ENCODE measurements at places on chromosomes 6 and 20. TPM values are rescaled to one million over a fixed set of nuclear protein-coding genes. Genes with fewer than 3 reads are reported as not detected.

Gene GGTLC1
- total RNA-seq = not detected

Gene ZNF391
- total RNA-seq = 6.6 TPM

Gene C20orf202
- total RNA-seq = not detected

Gene OR2J3
- total RNA-seq = not detected

Gene DSTN
- total RNA-seq = 297 TPM

Gene TCP11
- 0.60 TPM for total RNA-seq

Gene FUCA2
- 38.7 TPM for total RNA-seq

Gene HSPA1L
- total RNA-seq = 0.87 TPM

Gene HSF2
- total RNA-seq = 18.8 TPM

Gene CFAP61
- total RNA-seq = not detected

Gene ZNF334
- 1.7 TPM for total RNA-seq

Gene SLC39A7
- 108 TPM for total RNA-seq

Gene ZNF76
- total RNA-seq = 23.0 TPM

Gene EYS
- total RNA-seq = 0.10 TPM

Gene ATP6V1G2
- total RNA-seq = 1.0 TPM

Data from renal cortical epithelial cell (primary cell).